Osteoblast (primary cell): ENCODE measurements at places on chromosomes 3 and 15. TPM values are rescaled to one million over a fixed set of nuclear protein-coding genes. Genes with fewer than 3 reads are reported as not detected.
A peak's percentile ranks its signal among the peaks of the same experiment; 100 is the strongest.

GRCh38 chr15:83816124-83816883 lies 162.4 kb downstream of the ADAMTSL3 start:
- no peak for DNase-seq

The MB21D2 gene
- 4.7 and 6.5 TPM in 2 replicates for total RNA-seq

DNA sequence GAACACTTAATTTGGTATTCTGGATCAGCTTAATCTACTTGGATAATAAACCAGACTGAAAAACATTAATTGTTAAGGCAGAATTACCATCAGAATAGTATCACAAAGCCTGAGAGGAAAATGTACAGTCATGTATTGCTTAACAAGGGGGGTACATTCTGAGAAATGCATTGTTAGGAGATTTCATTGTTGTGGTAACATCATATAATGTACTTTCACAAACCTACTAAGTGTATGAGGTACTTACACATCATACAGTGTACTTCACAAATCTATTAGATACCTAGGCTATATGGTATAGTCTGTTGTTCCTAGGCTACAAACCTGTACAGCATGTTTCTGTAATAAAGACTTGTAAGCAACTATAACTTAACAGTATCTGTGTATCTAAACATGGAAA lies 68.2 kb downstream of the NBEAL2 start:
- DNase-seq, result no peak

DNA sequence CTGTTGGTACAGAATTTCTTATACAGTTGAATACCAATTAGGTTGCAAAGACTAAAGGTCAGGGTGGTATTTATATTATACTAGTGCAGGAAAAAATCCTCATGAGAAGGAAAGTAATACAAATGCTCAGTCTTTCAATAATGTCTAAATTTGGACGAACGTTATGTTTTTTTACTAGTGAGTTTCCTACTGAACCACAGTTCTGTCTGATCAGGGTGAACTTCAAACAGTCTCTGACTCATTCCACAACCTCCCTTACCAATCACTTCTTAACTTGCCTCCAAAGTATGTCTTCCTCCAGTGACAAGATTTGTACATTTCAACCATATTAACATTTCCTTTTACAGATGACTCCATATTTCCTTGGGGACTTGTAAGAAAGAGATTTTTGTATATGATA lies 3.4 kb downstream of the TMEM212 start:
- peak; percentile 75 for DNase-seq

The SCAANT1 gene
- total RNA-seq, result not detected in 2 replicates

GRCh38 chr3:102791641-102792589 lies 357.1 kb downstream of the ZPLD1 start:
- DNase-seq, result peak; percentile 5

DNA sequence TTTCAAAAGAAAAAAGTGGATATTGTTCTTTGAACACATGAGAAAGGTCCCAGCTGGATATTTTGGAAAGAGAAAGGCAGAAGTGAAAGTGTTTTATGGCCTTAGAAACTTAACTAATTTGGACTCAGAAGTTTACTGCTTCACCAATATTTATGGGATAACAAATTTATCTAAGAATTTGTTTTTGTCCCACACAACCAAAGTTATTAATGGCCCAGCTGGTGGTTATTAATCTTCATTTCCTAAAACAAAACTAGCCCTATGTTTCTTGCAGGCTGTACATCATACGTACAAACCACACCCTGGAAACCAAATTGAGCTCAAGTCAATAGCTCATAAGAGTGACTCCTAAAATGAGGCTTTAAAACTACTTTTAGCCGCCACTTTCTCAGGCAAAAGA lies 372.9 kb upstream of the LMCD1 start:
- no peak for DNase-seq

GRCh38 chr3:184380185-184380626 lies 352 bp downstream of the CHRD start:
- peak; percentile 99 for DNase-seq

GRCh38 chr15:63218100-63218808 lies 28.8 kb downstream of the RAB8B start:
- no peak for DNase-seq

DNA sequence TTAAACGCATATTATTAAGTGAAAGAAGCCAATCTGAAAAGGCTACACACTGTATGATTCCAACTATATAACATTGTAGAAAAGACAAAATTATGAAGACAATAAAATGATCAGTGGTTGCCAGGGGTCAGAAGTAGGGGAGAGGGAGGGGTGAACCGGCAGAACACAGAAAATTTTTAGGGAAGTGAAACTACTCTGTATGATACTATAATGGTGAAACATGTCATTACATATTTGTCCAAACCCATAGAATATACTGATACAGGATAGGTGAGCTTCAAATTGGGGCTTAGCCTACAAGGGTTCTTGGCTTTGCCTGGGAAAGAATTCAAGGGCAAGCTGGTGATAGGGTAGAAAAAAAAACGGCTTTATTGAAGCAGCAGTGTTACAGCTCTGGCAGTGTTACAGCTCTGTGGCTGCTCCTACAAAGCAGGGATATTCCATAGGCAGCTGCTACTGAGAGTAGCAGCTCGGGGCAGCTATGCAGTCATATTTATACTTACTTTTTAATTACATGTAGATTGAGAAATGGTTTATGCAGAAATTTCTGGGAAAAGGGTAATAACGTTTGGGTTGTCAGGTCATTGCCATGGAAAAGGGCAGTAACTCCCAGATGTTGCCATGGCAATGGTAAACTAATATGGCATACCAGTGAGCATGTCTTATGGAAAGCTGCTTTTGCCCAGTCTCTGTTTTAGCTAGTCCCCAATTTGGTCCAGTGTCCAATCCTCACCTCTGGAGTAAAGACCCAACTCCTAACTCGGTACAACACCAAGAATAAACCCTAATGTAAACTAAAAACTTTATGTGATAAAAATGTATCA lies 125.1 kb upstream of the SLC25A36 start:
- no peak for DNase-seq

GRCh38 chr3:186551387-186551786 lies 7.2 kb upstream of the CRYGS start:
- no peak for DNase-seq

DNA sequence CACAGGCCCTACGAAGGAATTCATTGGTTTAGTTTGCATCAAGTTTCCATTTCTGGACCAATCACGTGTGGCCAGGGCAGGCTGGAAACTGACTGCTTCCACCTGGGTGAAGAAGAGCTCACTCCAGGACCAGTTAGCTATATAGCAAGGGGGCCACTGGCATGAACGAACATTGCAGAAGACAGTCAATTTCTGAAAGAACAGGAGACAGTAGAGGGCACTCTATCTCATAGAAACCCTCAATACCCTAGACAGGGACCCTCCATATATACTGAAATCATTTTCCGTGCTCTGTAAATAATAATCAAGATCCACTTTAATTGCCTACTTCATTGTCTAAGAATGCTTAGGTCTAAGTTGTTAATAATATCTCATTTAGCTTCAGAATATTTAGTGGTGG lies 215.6 kb downstream of the CADPS start:
- no peak for DNase-seq

The GP5 gene
- total RNA-seq, result 0.29 and 0.36 TPM in 2 replicates

- DNase-seq, result no peak
Measured at GRCh38 chr3:41462103-41462691, 262.9 kb downstream of the CTNNB1 start.

The CLK3 gene
- 42.7 and 47.0 TPM in 2 replicates for total RNA-seq

GRCh38 chr3:121295452-121295851 lies 250.3 kb downstream of the POLQ start:
- no peak for DNase-seq

DNA sequence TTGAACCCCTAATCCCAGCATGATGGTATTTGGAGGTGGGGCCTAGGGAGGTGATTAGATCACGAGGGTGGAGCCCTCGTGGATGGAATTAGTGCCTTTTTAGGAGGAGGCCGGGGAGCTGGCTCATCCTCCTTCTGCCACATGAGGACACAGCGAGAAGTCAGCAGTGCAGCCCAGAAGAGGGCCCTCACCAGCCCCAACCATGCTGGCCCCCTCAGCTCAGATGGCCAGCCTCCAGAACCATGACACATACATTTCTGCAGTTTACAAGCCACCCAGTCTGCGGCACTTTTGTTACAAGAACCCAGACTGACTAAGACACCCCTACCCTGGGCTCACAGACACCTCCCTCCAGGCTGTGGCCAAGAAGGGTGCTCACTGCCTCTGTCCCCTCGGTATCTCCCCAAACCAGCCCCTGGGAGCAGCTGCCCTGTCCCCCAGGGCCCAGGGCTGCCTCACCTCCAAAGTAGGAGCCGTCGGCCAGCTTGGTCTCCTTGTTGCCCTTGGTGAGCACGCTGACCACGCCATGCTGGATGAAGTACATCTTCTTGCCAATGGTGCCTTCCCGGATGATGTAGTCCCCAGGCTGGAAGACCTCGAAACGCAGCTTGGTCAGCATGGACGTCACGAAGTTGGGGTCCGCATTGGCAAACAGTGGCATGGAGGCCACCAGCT lies 44.1 kb downstream of the HCN4 start:
- DNase-seq, result peak; percentile 87

- DNase-seq, result no peak
Measured at GRCh38 chr3:133119176-133119575, 81.0 kb downstream of the TMEM108 start.

DNA sequence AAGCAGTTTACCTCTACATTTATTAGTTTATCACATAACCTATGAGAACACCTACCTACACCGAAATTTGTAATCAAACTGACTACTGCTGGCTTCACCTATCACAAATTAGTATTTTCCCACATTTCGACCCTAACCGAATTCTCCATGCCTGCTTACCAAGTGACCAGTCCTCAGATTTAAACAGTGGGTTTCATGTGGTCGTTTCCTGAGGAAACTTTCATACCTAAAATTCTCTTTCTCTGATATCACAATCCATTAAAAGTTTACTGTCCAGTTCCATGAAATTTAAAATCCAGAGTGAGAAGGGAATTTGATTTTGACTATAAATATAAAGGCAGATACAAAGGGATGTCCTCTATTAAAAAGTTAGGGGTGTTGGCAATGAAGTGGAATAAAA lies 1.9 kb downstream of the PLOD2 start:
- DNase-seq, result peak; percentile 30

The NR2E3 gene
- total RNA-seq, result under 0.01 TPM in 2 replicates

The GOLGA8R gene
- total RNA-seq, result 2.4 and 3.3 TPM in 2 replicates

DNA sequence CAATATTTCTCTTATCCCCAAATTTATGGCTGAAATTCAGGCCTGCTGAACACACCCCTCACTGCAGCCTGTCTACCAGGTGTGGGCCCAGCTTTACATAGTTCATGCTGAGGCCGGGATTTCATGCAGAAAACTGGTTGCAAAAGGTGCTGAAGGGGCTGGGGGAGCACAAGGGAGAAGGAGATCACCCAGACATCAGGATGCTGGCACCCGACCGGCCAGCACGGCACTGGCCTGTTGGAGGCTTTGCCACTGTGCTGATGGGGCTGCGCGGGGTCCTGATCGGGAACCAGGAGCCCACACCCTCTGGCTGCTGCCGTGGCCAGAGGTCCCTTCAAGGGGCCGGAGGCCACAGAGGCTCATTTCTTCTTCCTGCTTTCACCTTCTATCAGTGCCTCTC lies 177.9 kb upstream of the C2CD4B start:
- DNase-seq, result no peak

The GUCA1C gene
- not detected in 2 replicates for total RNA-seq

GRCh38 chr3:55122312-55122711 lies 194.5 kb upstream of the LRTM1 start:
- DNase-seq, result no peak

The MKRN3 gene
- 0.36 and 0.59 TPM in 2 replicates for total RNA-seq

- DNase-seq, result peak; percentile 43
Measured at GRCh38 chr3:187960820-187961219, 193.1 kb upstream of the LPP start.

The TMIE gene
- total RNA-seq, result under 0.01 TPM in 2 replicates

- no peak for DNase-seq
Measured at GRCh38 chr3:12579905-12580304, 23.0 kb downstream of the MKRN2 start.

- DNase-seq, result peak; percentile 17
Measured at GRCh38 chr3:108296239-108296638, at the start of gene HHLA2. HHLA2 (plus strand) TSS chr3:108296548; CDS start chr3:108351814, 55,266 bp downstream.

The UCN2 gene
- total RNA-seq, result 0.29 and 0.72 TPM in 2 replicates

GRCh38 chr3:155308831-155309230 lies 15.3 kb upstream of the STRIT1 start:
- no peak for DNase-seq

DNA sequence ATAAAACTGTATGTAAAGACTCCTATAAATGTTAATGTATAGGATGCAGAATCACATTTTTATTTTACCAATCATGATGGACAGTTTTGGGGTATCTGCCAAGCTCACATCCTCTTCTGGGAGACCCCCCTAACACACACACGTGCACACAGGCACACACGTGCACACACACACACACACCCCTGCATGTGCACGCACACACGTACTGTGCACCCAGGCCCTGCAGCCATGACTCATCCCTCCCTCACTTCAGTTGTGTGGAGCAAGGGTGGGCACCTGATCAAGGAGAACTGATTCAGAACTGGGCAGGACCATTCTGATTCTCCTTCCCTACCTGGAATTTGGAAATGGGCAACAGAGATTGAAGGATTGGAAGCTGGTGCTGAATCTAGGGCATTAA lies 16.0 kb upstream of the MINDY4B start:
- DNase-seq, result no peak

The CCR8 gene
- total RNA-seq, result not detected in 2 replicates

GRCh38 chr3:166248784-166249183 lies 411.6 kb upstream of the BCHE start:
- DNase-seq, result no peak

GRCh38 chr3:104460477-104461406 lies 906.0 kb upstream of the ALCAM start:
- DNase-seq, result peak; percentile 78

DNA sequence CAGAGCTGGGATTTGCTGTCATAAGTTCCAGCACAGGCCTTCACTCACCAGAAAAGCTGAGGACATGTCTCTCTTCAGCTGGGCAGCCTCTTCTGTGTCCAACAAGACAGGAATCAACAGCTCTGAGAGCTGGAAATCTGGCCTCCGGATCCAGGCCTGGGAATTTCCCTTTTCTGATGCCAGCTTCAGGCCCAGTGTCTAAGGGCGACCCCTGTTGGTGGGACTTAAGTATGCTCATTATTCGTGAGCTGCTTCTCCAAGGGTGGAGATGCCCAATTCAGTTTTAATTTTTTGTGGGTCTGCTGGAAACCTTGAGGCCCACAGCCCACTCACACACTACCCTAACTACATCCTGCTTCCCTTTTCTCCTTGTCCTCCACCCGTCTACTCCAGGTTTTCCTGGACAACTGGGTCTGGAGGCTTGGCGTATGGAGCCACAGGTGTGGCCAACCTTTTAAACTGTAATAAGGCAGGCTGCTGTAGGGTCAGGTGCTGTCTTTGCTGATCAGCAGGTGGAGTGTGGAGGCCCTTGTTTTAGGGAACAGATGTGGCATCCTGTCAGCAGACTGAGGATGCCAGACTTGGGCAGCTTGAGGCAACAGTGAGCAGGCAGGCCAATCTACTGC lies 2.6 kb upstream of the CEMIP start:
- peak; percentile 89 for DNase-seq

DNA sequence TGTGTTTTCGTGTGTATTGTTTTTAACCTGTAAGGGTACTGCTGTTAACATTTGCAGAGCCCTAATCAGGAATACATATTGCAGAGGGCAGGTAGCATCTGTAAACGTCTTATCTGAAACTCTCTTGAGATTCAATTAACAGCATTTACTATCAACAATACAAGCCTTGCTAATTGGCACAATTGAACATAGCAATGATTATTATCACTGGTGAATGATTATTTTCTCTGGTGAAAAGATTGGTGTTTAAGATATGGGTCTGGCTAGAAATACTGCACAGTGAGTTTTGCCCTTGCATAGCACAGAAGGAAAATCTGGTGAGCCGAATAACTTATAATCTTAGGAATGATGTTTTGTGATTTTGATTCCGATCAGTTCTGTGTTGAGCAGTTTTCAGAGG lies 5.9 kb upstream of the CNTN4 start:
- no peak for DNase-seq
